ENCODE measurements at places on chromosomes 6 and 20.

DNA sequence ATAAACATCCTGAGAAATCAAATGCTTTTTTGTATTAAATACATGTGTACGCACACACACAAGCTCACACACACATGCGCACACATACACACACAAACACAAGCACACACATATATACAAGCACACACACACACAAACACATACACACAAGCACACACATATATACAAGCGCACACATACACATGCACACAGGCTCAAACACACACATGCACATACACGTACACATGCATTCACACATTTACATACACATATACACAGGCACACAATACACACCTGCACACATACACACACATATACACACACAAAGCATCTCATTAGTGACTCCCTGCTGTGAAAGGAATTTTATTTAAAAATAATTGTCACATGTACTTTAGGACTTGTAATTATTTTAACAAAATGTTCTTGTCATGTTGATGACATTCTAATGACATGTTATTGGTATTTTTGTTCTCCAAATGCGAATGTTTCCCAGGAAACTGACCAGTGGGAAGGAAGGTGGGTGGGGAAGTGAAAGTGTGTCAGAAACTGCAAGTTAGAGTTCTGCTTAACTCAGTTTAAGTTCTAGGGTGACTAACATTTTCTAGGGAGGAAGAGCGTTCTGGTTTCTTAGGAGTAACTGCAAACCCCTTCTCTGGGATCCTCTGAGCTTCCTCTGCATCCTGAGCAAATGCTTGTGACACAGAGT, 113.9 kb upstream of the ZNF217 start:
- no peak for DNase-seq

- DNase-seq, result no peak
Measured at GRCh38 chr20:62055106-62055861, 10.4 kb downstream of the TAF4 start.

DNA sequence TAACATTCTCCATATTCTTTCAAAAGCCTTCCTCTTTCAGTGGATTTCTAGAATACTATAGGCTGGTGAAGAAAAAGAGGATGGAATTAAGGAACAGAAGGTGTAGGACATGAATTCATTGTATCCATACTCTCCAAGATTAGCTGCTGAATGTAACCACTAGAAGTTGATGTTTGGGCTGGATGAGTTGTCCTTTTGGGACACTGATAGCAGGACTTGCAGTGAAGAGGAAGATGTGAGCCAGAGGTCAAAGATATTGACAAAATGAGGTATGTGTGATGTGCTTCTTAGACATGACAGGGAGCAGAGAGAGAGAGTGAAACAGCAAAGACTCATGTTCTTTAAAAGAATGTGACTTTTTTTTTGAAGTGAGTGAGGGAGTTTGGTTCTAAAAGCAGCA, 134.3 kb upstream of the MAN1A1 start:
- DNase-seq, result no peak

- no peak for DNase-seq
Measured at GRCh38 chr6:14718861-14719260, 527.0 kb upstream of the JARID2 start.

DNA sequence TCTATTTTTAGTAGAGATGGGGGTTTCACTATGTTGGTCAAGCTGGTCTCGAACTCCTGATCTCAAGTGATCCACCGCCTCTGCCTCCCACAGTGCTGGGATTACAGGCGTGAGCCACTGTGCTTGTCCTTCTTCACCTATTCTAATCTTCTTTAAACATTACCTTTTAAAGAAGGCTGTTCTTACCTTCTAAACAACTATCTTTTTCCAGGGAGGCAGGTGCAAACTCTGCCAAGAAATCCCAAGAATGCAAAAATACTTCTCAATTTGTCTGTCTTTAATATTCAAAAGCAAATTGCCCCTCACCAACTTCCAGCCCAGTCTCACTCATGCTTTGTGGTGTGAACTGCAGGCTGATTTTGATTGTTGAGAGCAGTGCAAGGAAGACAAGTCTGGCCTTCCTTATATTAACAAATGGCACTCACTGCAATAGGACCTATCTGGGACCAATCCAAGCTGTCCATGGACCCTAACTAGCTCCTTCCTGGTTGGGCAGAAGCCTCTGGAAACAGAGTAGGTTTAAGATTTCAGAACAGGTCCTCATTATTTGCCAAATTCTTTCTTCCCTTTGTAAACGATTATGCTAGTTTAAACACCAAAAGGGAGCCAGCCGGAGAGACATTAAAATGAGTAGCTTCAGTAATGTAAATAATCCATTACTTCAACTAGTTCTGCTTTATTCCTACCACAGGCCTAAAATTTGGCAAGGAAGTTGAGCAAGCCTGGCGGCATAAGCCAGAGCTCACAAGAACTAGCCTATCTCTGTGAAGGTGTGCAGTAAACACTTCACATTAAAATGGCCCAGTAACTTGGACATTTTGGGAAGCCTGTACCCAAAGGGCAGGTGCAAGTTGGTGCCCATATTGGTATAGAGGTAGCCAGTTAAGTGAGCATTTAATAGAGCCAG, 1.6 kb downstream of the SCAND1 start:
- no peak for DNase-seq

DNA sequence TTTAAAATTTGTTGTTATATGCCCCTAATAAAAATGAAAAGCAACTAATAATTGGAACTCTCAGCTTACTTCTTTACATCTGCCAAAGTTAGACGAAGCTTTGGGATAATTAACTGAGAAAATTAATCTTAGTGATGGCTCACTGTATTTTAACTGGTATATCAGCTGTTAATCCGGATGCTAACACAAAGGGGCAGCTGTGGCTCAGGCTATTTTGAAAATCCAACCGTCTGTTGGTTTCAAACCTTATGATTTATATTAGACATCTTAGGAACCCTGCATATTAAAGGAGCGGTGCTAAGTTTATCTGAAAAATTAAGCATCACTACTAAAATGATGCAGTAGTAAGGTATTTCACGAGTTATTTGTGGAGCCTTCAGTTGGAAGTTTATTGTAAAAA, 96.6 kb downstream of the AKAP7 start:
- no peak for DNase-seq

GRCh38 chr20:25467441-25467840, 60.0 kb downstream of the GINS1 start:
- no peak for DNase-seq

- no peak for DNase-seq
Measured at GRCh38 chr6:105514306-105514705, 111.4 kb upstream of the PREP start.

- DNase-seq, result no peak
Measured at GRCh38 chr20:16537025-16537665, 36.1 kb downstream of the KIF16B start.

- DNase-seq, result no peak
Measured at GRCh38 chr6:12602951-12603672, 113.5 kb upstream of the PHACTR1 start.

GRCh38 chr20:2867081-2867864, 6.0 kb upstream of the PTPRA start:
- no peak for DNase-seq

DNA sequence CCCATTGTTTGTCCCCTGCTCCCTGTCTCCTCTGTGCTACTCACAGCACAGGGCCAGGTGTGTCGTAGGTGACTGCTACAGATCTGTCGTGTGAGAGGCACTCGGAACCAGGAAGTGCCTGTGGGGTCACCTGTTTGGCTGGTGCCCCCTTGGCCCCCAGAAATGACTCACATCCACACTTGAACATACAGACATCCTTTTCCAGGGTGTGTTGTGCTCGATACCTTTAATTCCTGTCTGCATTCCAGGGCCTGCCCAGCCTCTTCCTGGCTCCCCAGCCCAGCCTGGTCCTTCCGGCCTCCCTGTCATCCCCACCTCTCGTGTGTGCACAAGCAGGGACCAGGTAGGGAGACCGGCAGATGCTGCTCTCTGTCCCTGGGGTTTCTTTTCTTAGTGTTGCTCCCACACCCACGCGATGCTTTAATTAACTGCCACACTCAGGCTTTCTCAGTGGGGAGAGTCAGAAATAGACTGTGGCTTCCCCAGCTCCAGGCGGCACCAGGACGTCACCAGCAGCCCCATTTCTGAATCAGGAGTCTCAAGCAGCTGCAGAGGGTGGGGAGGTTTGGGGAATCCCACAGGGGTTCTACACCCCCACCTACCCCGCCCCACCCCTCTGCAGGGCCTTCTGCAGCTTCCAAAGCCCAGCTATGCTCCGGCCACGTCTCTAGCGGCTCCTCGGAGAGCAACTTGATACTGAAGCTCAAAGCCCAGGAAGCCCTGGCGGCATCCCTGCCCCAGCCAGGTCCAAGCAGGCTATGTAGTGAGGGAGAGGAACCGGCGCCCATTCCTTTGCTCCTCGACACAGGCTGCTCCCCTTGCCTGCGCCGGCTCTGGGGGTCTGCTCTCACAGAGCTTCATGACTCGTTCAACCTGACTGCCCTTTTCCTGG, 102.2 kb downstream of the SYCP2 start:
- no peak for DNase-seq

- no peak for DNase-seq
Measured at GRCh38 chr6:122770835-122771601, 8.5 kb upstream of the FABP7 start.

GRCh38 chr6:22102671-22103070, 194.2 kb downstream of the PRL start:
- no peak for DNase-seq

GRCh38 chr6:5205877-5206850, 54.6 kb downstream of the LYRM4 start:
- DNase-seq, result no peak

GRCh38 chr6:134909701-134910592, 40.0 kb downstream of the ALDH8A1 start:
- DNase-seq, result no peak

DNA sequence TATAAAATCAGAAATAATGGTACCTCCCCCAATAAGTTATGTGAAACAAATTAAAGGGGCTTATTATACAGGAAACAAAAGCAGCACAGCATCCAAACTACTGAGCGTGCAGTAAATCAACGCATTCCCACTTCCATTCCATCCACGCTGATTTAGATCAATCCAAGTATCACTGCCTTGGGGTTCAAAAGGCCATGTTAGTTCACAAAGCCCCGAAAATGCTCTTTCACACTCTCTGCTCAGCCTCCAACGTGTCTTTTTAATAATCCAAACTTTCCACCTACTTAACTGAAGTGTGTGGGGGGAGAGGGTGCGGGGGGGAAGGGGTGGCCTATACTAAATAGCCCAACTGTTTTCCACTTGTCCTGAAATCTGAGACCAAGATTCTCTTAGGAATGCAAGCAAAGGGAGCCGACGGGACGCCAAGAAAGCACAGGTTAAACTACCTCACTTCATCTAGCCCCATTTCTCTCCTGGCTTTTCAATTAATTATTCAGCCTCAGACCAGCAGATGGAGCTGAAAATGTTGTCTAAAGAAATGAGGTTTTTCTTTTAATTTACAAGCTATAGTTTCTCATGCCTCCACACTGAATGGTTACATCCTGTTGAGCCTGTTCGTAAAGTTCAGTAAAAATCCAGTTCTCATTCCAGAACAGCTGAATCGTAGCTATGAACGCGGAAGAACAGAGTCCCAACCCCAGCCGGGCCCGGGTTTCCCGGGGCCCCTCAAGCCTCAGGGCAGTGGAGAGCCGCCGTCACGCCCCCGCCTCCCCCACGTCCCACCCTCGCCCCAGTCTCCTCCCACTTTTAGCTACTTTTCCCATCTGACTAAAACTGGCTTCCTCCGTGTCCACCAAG, 1.0 kb upstream of the NXT1 start:
- DNase-seq, result peak; percentile 67

DNA sequence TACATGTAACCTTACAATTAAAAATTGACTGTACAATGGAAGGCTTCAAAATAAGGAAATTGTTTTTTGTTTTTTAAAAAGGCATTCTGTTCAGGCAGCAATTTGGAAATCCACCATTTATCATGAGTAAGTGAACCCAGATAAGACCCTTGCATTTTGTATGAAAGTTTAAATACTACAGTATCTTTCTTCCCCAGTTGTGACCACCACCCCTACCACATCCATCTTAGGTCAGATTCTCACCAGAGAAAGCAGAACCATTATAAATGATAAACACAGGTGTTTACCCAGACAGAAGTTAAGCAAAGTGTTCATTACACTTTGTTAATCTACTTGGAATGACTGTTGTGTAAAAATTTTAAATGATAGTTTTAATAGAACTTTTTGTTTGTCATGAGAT, 20.2 kb downstream of the SENP6 start:
- no peak for DNase-seq

GRCh38 chr20:43492101-43492500, 15.4 kb upstream of the L3MBTL1 start:
- no peak for DNase-seq

GRCh38 chr20:31523361-31524283, 9.4 kb downstream of the HM13 start:
- DNase-seq, result no peak

DNA sequence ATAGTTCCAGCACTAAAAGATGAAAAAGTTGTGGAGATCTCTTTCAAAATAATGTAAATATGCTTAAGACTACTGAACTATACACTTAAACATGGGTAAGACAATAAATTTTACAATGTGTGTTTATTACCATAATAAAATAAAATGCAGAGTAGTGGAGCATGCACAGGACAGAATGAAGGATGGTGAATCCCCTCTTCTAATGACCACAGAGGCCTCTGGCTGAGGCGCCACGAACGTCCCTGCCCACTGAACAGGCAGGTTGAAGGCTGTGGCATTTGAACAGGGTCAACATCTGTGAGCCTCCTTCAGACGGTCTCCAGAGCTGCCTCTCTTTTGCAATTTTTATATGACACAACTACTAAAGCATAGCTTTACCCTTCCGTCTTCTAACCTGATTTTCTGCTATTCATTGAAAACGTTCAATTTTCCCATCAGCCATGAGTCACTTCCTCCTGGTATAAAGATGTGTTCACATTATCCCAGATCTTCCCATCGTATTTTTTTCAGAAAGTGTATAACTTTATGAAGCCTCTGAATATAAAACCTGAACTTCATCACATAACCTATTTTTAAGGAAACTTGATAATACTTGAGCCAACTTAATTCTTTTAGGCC, 37.8 kb downstream of the ADGRF4 start:
- DNase-seq, result no peak

DNA sequence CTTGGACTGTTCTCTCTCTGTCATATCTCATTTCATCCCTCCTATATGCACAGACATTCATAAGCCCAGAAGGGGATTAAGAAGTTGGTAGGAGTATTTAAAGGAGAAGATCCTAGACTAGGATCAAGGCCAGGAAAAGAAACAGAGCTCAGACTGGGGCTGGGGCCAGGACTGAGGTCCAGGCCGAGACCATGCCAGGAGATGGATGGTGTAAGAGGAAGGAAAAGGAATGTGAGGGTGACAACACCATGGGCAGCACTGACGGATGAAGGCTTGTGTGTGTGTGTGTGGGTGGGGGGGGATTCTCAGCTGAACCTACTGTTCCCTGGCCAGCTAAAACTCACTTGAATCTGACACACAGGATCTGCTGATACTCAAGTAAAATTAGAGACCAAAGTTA, 182.1 kb downstream of the KIF6 start:
- no peak for DNase-seq

DNA sequence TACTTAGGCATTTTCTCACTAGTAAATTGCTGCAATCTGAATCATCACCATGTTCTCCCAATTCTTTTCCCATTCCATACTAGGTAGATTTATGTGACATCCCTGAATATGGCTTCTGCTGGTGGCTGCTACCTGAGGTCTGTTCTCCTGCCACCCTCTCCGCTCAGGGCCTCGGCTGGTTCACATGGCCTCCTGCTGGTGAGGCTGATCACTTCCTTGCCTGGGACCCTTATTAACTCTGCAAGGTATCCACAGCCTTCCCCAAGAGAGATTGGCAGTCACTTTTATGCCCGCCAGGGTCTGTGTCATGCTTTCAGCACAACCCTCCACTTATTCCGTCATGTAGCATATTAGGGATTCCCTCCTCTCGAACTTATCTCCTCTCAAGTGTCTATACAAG, 424.5 kb upstream of the FLRT3 start:
- no peak for DNase-seq

Measured in activated gamma-delta T cell treated with Interleukin-2 at 50 U/mL for 16 hours (primary cell).